ENCODE measurements at places on chromosomes 2 and 18.

GRCh38 chr18:21897811-21898210, 157.2 kb downstream of the MIB1 start:
- DNase-seq = no peak

DNA sequence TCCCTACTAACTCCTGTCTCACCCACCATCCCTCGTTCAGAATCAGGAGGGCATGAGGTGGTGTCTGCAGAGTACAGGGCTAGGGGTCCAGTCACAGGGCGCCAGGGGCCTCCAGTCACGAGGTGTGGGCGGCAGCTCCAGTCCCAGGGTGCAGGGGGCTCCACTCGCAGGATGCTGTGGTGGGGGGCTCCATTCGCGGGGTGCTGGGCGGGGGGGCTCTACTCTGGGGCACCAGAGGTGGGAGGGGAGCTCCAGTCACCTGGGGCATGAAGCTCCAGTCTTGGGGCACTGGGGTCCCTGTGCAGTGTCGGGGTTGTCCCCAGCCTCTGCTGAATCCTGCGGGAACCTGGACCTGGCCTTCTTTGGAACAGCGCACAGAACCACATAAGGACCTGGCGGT, 66.0 kb downstream of the EIPR1 start:
- no peak for DNase-seq

DNA sequence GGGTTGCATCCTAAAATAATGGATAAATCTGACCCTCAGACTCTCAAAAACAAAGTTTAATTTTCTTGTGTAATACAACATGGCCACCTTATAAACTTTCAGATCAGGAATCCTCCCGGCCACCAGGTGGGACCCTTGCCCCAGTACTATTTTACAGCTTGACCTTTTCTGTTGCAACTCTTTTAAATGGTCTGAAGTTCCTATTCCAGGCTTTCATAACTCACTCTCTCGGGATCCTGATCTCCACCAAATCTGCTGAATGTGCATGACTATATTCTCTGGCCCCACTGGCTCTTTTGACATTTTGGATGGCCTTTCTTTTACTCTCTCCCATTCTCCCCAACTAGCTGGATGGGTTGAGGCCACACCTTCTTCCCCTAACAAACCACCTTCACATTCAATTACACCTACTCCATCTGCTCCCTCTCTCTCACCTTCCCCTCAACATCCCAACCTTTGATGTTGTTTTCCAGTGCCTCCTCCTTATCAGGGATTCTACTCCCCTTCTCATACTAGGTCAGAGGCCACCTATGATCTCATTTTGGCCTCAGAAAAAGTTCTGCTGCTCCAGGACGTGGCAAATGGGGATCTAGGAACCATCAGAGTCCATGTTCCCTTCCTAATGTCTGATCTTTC, 70.8 kb downstream of the SESTD1 start:
- no peak for DNase-seq

GRCh38 chr2:196169516-196169915, 1.9 kb downstream of the STK17B start:
- DNase-seq = no peak

- DNase-seq = no peak
These were observed 6.1 kb downstream of the UBE2F start for GRCh38 chr2:237972936-237973335.

GRCh38 chr2:37711308-37711731, 39.9 kb upstream of the CDC42EP3 start:
- no peak for DNase-seq

DNA sequence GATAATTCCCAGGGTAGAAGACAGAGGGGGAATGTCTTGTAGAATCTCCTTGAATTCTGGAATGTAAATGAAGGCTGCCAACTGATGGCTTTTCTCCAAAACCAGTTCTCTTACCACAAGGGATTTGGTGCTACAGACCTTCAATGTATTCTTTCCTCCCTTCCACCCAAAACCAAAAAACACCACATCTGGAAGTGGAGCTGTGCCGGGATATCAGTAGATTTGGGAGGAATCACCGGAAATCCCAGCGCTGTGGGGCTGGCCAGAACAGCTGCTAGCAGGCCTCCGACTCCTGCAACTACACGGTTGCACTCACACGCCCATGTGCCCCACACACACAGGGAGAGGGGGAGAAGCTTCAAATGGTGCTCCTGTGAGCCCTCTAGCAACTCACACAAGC, 45.7 kb downstream of the RPL31 start:
- DNase-seq = no peak

- DNase-seq = no peak
These were observed 56.0 kb downstream of the LBH start for GRCh38 chr2:30287190-30287840.

DNA sequence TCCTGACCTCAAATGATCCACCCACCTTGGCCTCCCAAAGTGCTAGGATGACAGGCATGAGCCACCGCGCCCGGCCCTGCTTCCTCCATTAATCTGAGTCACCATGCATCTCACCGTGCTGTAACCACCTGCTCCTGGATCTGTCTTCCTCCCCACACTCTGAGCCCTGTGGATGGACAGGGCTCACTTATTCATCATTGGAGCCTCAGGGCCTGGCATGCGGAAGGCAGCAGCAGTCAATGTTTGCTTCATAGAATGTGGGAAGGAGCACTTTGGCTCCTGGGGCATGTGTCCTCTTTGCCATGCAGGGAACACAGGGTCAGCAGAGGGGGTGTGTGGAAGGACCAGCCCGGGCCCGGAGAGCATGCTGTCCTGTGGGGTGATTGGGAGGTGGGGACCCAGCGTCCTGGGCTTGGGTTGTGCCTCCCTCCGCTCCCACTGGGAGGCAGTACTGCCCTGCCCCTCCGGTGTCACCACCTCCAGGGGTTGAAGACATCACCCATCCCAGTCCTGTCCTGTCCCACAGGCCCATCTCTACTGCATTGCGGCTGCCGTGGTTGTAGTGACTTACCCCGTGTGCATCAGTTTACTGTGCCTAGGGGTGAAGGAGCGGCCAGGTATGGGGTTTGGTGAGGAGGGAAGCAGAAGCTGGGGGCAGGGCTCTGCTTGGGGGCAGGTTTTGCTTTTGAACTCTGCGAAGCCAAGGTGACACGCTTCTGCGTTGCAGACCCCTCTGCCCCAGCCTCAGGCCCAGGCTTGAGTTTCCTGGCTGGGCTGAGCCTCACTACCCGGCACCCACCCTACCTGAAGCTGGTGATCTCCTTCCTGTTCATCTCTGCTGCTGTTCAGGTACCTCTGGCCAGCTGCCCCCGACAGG, 11.5 kb downstream of the MFSD2B start:
- no peak for DNase-seq

DNA sequence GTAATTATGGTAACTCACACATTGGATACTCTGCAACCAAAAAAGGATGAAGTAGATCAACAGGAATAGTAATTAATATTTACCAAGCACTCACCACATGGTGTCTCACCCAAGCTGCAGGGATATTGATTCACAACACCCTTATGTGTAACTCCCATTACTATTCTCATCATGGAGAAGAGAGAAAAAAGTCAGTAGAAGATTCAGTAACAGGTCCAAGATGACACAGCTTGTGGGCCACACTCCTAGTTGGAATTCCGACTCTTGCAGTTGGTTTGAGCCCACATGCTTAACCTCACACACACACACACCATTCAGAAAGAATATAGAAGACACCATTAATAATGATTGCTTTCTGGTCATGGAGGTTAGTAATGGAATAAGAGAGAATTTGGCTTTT, 1.7 kb upstream of the MLPH start:
- no peak for DNase-seq

DNA sequence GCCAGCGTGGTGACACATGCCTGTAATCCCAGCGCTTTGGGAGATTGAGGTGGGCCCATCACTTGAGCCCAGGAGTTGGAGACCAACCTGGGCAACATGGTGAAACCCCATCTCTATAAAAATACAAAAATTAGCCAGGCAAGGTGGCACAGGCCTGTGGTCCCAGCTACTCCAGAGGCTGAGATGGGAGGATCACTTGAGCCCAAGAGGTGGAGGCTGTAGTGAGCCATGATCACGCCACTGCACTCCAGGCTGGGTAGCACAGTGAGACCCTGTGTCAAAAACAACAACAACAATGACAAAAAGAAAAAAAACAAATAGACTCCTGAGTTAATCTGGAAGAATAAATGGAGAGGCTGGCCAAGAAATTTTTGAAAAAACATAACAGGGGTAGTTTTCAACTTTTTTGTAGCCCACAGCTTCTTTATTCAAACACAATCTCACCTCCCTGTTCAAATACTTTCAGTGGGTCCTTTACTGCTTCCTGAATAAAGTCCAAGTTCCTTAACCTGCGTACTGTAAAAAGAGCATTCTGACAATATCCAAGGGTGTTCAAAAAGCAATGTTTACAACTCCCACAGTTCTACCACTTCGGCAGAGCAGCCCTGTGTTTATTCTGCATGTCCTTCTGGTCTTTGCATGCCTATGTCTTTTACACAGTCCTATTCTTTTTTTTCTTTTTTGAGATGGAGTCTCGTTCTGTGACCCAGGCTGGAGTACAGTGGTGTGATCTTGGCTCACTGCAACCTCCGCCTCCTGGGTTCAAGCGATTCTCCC, 53.5 kb downstream of the LRRFIP1 start:
- DNase-seq = no peak

DNA sequence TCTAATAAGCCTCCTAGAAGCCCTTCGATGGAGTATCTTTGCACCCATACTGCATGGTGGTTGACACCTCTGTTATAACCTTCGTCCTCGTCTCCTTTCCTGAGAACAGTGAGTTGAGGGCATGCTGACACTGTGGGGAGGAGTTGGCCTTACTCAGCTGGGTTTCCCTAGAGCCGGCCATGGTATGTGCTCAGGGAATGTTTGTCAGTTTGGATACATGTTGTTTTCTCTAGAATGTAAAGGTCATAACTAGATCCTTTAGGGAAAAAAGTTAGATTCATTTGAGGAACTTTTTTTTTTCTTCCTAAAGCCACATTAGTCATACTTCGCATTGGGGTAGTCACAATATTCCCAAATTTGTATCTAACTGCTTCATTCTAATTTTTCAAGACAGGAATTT, 106.0 kb upstream of the FOSL2 start:
- no peak for DNase-seq

- no peak for DNase-seq
These were observed 388.5 kb upstream of the UBE2E3 start for GRCh38 chr2:180591947-180592346.

DNA sequence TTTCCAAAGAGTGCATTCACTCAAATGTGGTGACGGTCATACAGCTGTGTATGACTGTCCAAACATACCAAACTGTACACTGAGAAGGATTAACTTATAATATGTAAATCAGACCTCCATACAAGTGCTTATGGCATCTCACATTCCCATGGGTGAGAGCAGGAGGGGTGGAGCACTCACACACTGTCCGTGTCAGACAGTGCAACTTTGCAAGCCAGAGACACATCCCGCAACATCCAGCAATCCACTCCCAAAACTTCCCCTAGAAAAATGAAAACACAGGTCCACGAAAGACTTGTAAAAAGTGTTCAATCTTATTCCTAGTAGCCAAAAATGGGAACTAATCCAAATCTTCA, 36.4 kb downstream of the FAM168B start:
- DNase-seq = no peak

DNA sequence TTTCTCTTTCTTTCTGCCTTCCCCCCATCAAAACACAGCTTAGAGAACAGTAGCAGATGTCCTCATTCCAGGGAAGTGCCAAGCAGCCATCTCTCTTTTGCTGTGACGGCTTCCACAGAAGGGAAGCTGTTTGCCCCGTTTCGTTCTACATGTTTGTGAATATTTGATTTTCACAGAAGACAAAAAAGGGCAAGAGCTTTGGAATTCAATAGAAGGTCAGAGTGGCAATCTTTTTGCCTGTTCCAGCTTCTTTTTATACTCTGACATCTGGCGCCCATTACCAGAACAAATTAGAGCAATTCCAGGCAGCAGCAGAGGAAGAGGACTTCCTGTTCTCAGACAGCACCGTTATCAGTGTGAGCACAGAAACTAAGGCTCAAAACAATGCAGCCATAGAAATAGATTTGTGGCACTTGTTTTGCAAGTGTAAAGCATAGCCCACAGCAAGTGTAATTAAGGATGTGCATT, 79.0 kb upstream of the CDH19 start:
- peak; percentile 49 for DNase-seq

GRCh38 chr2:128510701-128511397, 192.2 kb upstream of the HS6ST1 start:
- no peak for DNase-seq

- no peak for DNase-seq
These were observed 33.8 kb downstream of the INSIG2 start for GRCh38 chr2:118121986-118122524.

DNA sequence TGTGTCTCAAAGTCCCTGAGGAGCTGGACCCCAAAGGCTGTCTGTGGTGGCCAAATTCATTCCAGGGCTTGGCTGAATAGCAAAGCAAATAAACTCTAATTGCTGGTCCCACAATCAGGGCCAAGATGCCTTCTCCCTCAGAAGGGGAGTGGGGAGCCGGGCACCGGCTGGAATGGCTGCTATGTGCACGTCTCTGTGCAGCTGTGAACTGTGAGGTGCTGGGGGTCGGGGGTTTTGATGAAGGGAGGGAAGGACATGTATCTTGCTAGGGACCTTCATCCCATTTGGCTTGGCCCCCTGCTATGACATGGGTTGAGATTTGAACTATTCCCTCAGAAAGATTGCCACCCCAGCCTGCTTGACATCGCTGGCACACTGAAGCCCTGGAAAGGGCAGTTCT, 60.4 kb downstream of the CIB4 start:
- DNase-seq = no peak

DNA sequence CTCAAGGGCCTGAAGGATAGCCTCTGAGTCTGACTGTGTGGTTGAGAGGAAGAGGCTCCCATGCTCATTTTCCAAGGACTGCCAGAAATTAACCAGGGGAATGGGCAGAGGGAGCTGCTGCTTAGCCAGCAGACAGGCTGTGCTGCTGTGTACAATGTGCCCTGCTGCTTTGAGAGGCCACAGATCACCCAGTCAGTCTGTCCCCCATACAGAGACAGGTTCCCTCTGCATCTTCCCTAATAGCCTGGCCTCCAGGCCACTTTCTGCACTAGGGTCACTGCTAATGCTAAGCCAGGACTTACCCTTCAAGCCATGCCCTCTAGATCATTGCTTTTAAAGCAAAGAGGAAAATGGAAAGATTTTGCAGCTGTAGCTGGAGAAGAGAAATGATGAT, 341.1 kb downstream of the CYRIA start:
- DNase-seq = no peak

GRCh38 chr18:54284981-54285785, 15.9 kb downstream of the POLI start:
- DNase-seq = peak; percentile 31

GRCh38 chr2:236646441-236646840, 76.8 kb downstream of the ACKR3 start:
- DNase-seq = no peak

DNA sequence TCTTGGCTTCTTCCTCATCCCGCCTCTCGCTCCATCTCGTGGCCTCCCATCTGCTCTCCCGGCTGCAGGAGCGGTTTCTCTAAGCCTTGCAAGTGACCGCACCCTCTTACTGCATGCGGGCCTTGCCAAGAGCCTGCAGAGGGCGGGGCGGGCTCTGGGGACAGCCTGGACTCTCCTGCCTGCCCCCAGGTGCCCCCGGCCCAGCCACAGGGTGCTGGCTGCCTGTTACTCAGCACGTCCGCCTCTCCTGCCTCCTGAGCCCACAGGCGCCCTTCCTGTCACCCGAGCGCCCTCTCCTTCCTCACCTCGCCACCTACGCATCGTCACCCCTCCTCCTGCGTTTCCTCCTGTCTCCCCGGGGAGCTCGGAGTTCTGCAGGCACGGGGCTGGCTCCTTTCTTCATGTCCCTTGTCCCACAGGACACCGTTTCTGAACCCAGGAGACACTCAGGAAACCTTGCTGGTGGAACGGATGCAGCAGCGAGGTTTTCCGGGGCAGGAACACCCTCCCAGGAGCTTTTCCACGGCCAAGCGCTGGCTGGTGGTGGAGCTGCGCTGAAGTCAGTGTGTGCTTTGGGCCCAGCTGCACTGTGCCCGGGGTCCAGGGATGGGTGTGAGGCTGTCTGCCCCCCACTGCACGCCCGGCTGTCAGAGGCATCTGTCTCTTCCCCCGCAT, 28.5 kb downstream of the HPCAL1 start:
- no peak for DNase-seq

Measured in occipital lobe (tissue), 3 donors.